Tibial artery (tissue), 4 donors: ENCODE measurements at places on chromosomes 16 and 17.

GRCh38 chr16:67421030-67421429 is 4.8 kb upstream of the ZDHHC1 start:
- no peak for DNase-seq

DNA sequence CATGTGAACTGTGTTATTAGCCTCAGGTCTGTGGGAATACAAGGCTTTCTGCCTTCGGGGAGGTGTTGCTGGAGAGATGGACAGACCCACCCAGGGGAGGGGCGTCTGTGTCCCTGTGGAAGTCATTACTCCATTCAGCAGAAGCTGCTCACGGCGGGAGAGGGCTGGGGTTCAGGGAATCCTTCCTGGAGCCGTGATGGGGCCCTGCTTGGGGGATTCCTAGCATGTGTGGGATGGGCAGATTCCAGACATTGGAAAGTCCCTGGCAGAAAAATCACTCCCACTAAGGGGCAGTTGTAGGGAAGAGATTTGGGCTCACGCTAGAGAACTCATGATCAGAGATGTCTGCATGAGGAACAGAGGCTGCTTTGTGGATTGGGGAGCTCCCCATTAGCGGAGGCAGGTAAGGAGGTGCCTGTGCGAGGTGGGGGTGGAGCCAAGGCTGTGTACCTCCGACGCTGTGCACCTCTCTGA is 56.3 kb upstream of the IL34 start:
- no peak for DNase-seq

- no peak for DNase-seq
Observed at GRCh38 chr17:69669441-69670178, 255.1 kb downstream of the MAP2K6 start.

DNA sequence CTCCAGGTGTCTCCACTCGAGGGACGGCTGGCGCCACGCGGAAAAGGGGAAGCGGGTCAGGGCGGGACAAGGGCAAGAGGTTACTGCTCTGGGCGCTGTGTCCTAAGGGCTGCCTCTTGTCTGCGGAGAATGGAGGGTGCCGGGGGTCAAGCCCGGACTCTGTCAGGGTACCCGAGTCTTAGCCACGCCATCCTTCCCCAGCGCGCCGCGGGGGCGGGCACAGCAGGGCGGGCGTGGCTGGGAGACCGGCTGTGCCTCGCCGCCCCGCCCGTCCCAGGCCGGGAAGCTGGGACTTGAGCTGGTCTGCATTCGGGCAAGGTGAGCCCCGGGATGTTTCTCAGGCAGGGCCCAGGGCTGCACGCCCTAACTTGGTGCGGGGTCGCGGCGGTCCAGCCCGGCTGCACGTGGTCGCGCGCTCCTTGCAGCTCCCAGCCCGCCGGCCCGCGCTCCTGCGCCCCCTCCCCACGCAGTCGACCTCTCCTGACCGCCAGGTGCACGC is 6.2 kb upstream of the ACTG1 start:
- peak; percentile 38 for DNase-seq

- DNase-seq, result no peak
Observed at GRCh38 chr16:82400046-82400445, 226.7 kb upstream of the CDH13 start.

DNA sequence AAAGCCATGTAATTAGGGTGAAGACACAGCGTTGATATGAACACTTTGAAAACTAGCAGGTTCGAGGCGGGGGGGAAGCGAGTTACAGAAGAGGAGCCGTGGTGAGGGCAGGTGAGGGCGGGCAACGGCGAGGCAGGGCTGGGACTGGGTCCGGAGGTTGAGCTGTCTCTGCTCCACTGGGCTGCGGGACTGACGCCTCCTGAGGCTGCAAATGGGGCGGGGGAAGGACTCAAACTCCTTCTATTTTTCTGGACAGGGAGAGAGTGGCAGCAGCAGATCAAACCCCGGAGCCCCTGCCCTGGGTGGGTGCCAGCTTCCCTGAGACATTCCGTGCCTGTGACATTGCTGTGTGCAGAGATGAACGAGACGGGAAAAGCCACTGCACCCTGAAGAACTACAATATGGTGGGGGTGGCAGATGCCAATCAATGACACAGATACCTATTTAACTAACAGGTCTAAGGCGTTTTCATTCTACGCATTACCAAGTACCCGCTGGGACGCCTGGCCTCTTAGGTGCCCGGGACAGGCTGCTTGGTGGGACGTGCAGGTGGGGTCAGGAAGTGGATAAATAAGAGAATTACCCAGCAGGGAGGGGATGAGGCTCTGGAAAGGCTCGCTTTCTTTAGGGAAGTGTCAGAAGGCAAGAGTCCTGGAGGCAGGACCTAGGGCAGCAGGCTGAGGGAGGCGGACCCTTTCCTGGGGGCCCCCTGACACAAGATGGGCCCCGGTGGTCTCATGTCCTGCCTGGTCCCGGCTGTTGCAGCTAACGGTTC is 30.4 kb downstream of the RPH3AL start:
- DNase-seq, result no peak

- no peak for DNase-seq
Observed at GRCh38 chr16:13937411-13937810, 17.5 kb downstream of the ERCC4 start.

- DNase-seq, result no peak
Observed at GRCh38 chr17:82291582-82292250, 18.2 kb upstream of the CSNK1D start.

GRCh38 chr16:84585886-84586285 is 32.0 kb downstream of the COTL1 start:
- DNase-seq, result no peak

- DNase-seq, result no peak
Observed at GRCh38 chr17:30148376-30148775, 31.8 kb downstream of the NSRP1 start.

DNA sequence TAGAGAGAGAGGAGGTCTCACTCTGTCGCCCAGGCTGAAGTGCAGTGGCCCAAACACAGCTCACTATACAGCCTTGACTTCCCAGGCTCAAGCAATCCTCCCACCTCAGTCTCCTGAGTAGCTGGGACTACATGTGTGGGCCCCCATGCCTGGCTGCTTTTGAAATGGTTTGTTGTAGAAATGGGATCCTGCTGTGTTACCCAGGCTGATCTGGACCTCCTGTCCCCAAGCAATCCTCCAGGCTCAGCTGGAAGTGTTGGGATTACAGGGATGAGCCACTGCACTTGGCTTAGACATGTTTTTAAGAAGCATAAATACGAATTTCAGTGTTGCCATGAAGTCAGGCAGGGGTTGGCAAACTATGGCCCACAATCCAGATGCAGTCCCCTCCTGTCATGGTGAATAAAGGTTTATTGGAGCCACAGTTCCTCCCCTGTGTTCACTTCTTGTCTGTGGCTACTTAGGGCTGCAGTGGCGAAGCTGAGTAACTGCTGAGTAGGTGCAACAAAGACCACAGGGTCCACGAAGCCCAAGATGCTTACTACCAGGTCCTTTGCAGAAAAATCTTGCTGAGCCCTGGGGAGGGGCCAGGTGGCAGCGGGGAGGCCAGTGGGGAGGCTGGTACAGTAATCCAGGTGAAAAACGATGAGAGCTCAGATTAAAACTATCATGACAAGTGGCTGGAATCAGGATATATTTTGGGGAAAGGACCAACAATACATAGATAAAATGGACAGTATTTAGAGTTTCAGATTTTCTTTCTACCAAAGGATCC is 35.2 kb downstream of the TNFRSF13B start:
- peak; percentile 51 for DNase-seq

- no peak for DNase-seq
Observed at GRCh38 chr16:26863931-26864330, 202.8 kb upstream of the C16orf82 start.

DNA sequence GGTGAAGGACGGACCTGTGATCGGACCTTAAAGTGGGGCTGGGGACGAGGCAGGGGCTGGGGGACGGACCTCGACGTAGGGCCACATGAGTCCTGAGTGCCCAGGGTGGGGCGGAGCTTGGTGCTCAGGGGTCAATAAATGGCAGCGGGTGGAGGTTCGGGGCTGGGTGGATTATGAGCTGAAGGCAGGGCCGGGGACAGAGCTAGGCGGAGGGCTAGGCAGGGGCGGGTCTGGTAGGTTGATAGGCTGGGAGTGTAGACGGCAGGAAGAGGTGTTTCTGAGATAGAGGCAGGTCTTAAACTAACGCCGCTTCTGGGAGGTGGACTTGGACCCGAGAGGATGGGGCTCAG is 733 bp downstream of the CHRNB1 start:
- no peak for DNase-seq
